Pons (tissue), 1 donor: ENCODE measurements at places on chromosomes 6 and 20.

DNA sequence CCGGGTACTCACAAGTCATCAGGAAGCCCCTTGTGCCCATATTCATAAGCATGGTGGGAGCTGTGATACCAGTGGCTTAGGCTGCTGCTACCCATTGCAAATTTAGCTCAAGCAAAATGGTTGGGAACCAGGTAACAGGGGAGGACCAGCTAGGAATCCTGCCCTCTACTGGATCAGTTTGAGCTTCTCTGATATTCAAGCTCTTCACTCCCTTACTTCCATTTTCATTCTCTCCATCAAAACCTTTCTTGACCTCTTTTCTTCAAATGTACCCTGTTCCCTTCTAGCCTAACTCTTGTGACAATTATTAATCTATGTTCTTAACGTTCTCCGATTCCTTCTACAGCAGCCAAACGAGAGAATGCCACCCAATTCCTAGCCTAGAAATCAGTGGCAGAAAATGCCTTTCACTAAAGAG, 9.7 kb downstream of the NOL7 start:
- no peak for DNase-seq

DNA sequence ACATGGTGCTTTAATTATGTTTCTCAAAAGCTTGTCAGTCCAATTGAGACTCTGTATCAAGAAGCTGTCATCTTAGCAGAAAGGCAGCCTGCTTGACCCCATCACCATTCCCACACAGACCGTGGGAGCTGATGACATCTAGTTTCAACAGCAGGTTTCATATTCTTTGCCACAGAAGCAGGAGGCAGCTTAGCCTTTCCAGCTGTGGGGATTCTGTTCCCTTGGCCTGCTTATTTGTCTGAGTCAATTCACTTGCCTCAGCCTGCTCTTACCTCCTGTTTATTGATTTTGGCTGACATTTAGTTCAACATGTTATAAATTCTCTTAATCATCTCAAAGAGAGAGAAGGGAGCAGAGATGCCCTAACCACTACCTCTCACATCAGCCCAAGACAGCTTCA, 527.7 kb downstream of the ADGRB3 start:
- no peak for DNase-seq

- no peak for DNase-seq
Measured at GRCh38 chr20:60372275-60372674, 414.1 kb downstream of the CDH26 start.

DNA sequence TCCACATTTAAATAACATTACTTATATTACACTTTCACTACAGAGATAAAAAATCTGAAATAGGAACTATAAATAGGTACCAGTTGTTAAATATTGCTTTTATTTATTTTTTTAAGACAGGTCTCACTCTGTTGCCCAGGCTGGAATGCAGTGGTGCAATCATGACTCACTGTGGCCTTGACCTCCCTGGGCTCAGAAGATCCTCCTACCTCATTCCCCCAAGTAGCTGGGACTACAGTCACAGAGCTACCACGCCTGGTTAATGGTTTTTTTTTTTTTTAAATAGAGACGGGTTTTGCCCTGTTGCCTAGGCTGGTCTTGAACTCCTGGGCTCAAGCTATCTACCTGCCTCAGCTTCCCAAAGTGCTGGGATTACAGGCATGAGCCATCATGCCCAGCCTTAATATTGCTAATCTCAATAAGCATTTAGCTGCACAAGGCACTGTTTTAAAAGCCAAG, 17.3 kb downstream of the EEF1E1 start:
- DNase-seq, result no peak

- DNase-seq, result peak; percentile 22
Measured at GRCh38 chr6:85641522-85641896, 1.2 kb downstream of the SYNCRIP start.

- no peak for DNase-seq
Measured at GRCh38 chr6:106360989-106361430, 493 bp downstream of the CRYBG1 start.

DNA sequence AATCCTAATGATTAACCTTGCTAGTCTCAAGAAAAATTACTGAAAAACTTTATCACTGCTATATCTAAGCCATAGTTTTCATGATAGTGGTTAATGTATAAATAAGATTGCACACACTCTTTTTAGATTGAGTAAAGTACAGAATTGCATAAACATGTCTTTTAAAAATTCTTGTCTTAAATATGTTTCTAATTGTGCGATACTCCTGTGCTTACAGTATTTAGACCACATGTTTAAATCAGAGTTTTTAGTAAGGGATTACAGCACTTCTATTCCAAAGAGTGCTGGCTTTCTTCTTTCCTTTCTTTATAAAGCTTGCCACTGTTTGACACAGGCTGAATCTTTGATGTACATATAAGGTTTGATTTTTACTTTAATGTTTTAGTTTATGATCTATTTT, 36.8 kb upstream of the RGS17 start:
- no peak for DNase-seq

DNA sequence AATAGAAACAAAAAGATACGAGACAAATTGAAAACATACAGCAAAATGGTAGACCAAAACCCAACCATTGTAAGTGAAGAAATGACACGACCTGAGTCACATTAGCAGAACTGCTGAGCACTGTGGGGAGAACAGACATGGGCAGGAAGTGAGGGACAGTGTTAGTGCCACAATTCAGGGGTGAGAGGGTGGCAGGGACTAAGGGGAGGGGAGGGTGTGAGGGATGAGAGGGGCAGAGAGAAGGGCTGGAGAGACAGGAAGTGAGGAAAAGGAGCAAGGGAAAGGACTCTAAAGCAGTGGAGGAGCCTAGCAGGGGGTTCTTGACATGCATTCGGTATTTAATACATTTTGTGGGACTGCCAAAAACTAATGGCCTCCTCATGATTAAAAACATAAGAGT, 45.0 kb upstream of the TRIM26 start:
- no peak for DNase-seq

DNA sequence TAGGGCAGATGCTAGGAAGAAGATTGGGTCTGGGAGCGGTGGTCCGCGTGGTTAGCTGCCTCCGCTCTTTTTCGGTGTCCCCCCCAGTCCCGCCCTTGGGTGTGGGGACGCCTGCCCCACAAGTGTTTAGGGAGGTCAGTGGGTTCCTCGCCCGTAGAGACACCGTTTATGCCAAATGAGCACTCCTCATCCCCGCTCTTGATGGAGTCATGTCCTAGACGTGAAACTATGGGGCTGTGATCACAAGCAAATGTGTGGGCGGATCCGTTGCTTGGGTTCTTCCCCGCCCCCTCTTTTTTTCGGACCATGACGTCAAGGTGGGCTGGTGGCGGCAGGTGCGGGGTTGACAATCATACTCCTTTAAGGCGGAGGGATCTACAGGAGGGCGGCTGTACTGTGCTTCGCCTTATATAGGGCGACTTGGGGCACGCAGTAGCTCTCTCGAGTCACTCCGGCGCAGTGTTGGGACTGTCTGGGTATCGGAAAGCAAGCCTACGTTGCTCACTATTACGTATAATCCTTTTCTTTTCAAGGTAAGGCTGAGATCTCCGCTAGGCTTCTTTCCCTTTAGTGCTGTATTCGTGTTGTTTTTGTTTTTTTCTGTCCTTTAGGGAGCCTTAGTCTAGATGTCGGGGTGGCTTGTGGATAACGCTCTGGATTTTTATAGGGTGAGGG, at the start of gene HSP90AB1:
Gene HSP90AB1, plus strand, starts transcription at position 439 of the 675 bp plus-strand sequence. CDS start 1,529 bp downstream, outside the sequence.
- DNase-seq, result peak; percentile 97

DNA sequence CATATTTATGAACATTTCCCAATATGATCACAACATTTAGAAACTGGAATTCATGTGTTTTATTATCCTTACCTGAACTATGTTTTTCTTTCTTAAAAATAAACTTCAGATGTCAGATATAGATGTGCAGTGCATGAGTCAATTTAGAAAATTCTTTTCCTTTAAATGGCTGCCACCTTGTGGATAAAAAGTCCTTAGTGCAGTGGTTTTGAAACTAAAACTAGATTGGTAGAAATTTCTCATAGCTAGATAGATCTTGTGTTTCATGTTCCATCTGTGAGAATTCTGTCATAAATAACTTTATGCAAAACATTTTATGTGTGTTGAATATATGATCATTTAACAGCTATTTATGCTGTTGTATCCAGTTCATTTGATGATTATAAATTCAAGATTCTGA, 134.9 kb downstream of the KLHL32 start:
- DNase-seq, result peak; percentile 74

GRCh38 chr20:47543006-47543431, 41.3 kb downstream of the NCOA3 start:
- no peak for DNase-seq

DNA sequence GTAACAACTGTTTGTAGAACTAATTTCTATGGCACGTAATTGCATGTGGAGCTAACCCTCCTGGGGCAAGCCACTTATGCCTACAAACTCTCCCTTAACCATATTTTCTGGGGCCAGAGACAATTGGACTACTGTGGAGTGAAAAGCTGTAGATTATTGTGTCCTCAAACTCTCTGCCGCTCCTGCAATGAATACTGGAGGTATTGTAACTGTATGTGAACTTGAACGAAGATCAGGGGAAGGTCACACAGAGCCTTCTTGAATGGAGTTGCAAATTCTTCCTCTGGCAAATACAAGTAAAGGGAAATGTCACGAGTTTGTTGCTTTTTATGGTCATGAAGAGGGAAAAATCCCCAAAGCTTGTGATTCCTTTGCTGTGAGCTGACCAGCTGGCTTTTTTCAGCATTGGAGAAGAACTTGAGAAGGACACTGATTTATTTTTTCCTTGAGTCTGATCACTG, 18.2 kb downstream of the AKAP12 start:
- DNase-seq, result no peak

GRCh38 chr20:54184904-54185626, 11.3 kb upstream of the CYP24A1 start:
- DNase-seq, result no peak

GRCh38 chr20:44247586-44248409, 690 bp downstream of the GDAP1L1 start:
- no peak for DNase-seq

DNA sequence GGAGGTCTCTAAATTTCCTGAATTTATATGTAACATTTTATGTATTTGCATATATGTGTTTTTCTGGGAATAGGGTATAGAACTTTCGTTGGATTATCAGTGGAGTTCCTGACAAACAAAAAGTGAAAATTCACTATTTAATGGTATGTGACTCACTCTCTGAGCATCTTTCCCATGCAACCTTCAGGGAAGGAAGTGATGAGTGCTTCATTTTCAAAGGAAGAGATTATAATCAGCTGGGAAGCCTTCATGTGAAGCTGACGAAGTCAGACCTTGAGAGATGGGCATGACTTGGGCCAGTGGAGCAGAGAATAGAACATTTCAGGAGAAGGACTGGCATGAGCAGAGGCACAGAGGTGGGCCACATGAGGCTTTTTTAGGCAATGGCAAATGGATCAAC, 72.7 kb downstream of the FAXC start:
- no peak for DNase-seq

- no peak for DNase-seq
Measured at GRCh38 chr20:61166324-61166723, 85.7 kb upstream of the CDH4 start.

GRCh38 chr20:15214051-15214450, 876.6 kb upstream of the FLRT3 start:
- no peak for DNase-seq

GRCh38 chr6:3292431-3293197, 33.9 kb downstream of the PSMG4 start:
- DNase-seq, result no peak

GRCh38 chr6:15481390-15482291, 181.2 kb downstream of the DTNBP1 start:
- no peak for DNase-seq

DNA sequence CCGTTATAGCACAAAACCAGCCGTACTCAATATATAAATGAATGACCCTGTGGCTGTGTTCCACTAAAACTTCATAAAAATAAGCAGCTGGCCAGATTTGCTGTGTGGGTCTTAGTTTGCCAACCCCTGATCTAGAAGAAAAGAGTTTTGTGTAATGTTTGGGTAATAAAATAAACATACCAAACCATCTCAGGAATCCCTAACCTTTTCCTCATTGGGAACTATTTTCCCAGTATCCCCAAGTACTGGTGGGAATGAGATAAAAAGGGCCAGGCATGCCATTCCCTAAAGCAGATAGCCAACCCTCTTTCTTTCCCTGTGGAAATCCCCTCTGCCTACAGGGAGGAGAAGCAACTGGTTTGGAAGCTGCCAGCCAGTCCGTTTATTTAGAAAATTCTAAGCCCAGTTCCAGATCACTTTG, 169.1 kb upstream of the AKAP12 start:
- DNase-seq, result no peak

GRCh38 chr6:33812669-33813068, 8.9 kb upstream of the MLN start:
- DNase-seq, result no peak
